ENCODE measurements at places on chromosomes 11 and 22.

- no peak for DNase-seq
- H3K4me1 ChIP-seq: peaks cover 22% of the 10 kb centered on the region
- no peak overlapping the region for H3K4me3 ChIP-seq
- no peak overlapping the region for H3K27ac ChIP-seq
- H3K36me3 ChIP-seq: peaks cover 8% of the 10 kb centered on the region
- no peaks in the 10 kb centered on the region for H3K27me3 ChIP-seq
Measured at GRCh38 chr22:26542831-26543230, 30.6 kb upstream of the TFIP11 start.

GRCh38 chr11:57049749-57050148 lies 61.0 kb downstream of the OR5AK2 start:
- no peaks in the 10 kb centered on the region for H3K27me3 ChIP-seq
- no peak for DNase-seq
- no peak overlapping the region for H3K27ac ChIP-seq
- no peak overlapping the region for H3K4me3 ChIP-seq

- no peaks in the 10 kb centered on the region for H3K36me3 ChIP-seq
- H3K4me1 ChIP-seq: no peaks in the 10 kb centered on the region
- no peak overlapping the region for H3K4me3 ChIP-seq
- no peak overlapping the region for H3K27ac ChIP-seq
- H3K27me3 ChIP-seq: no peaks in the 10 kb centered on the region
Measured at GRCh38 chr11:24585192-24585591, 88.3 kb downstream of the LUZP2 start.

DNA sequence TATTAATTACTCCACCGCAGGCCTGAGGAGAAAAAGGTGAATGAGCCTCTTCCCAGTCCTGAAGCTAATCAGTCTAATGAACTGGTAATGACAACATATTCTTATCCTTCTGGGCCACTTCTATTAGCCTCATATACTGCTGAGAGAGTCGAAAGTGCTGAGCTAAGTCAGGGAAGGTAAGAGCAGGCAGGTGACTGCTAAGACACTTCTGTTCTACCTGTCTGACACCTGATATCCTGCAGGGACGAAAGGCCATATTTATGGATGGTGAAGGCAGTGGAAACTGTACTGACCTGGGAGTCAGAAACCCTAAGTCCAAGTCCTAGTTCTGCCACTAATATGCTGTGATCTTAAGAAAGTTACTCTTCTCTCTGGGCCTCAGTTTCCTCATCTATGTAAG lies 3.5 kb downstream of the TBC1D10A start:
- no peaks in the 10 kb centered on the region for H3K36me3 ChIP-seq
- no peak overlapping the region for H3K4me3 ChIP-seq
- no peaks in the 10 kb centered on the region for H3K27me3 ChIP-seq
- DNase-seq: no peak

DNA sequence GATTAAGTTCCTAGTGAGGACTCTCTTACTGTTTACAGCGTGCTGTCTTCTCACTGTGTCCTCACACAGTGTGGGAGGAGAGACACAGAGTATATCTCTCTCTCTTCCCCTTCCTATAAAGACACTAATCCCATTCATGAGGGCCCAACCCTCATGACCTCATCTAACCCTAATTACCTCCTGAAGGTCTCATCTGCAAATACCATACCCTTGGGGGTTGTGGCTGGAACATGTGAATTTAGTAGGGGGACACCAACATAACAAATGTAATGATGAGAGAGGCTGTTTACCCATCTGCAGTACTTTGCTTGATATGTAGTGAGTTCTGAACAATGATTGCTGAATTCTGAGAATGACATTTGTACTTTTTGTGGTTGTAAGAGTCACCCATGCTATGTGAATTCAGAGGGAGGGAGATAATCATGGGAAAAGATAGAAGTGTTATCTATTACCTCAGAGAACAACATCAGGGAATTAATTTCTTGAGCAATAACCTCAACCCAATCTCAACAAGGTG lies 4.9 kb upstream of the OR52W1 start:
- H3K4me3 ChIP-seq: no peak overlapping the region
- no peak overlapping the region for H3K27ac ChIP-seq
- DNase-seq: no peak
- H3K4me1 ChIP-seq: peaks cover 37% of the 10 kb centered on the region
- H3K27me3 ChIP-seq: peaks cover 7% of the 10 kb centered on the region

DNA sequence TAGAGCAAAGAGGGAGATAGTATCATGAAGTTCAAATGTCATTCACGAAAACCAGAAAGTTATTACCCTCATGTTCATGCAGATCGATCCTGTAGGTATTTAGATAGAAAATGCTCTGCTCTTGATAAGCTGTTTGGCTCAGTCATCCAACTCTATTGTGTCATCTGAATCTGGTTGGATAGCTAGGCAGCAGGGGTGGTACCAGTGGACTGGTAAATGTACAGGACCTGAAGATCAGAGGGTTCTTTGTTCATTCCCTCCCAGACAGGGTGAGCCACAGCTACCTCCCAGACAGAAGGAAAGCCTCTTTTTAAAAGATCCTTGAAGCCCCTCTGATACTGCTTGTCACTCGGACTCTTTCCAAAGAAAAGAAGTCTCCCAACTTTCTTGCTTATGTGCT lies 29.8 kb upstream of the DRD2 start:
- H3K27me3 ChIP-seq: peaks cover 22% of the 10 kb centered on the region
- H3K4me3 ChIP-seq: no peak overlapping the region
- no peaks in the 10 kb centered on the region for H3K36me3 ChIP-seq
- no peak overlapping the region for H3K27ac ChIP-seq
- H3K4me1 ChIP-seq: no peaks in the 10 kb centered on the region

DNA sequence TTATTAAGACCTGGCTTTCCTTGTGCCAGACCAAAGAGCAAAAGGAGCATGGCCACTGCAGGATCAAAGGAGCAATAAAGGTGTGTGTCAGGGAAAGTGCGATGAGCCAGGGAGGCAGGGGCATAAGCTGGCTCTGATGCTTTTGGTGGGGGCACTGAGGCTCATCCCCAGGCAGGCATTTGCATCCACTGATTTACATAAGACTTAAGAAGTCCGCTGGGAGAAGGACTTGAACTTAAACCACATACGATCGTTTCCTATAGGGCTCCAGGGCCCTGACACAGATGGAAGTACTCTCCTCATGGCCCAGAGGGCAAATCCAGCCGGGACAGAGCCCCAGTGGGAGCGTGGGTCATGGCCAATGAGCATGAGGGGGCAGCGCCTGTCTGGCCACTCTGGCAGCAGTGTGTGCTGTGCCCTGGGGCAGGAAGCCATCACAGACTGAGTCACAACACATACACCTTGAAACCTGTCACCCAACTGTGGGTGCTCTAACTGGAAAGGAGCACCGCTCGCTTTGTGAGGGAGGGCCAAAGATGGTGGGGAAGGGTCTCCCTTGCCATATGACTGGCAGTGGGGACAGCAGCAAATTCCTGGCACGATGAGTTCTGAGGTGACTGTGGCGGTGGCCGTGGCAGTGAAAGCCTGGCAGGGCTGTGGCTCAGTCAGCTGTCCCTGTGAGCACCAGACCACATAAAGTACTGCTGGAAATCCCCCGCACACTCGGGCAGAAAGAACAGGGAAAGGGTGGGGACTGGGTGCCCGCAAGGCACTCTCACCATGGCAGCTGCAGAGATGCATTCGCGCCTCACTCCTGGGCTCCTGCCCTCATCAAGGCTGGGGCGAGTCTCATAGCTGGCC lies 79.4 kb upstream of the LMO1 start:
- peaks cover 14% of the 10 kb centered on the region for H3K27me3 ChIP-seq
- peaks cover 12% of the 10 kb centered on the region for H3K4me1 ChIP-seq
- H3K4me3 ChIP-seq: peak overlapping the region; percentile 31
- no peaks in the 10 kb centered on the region for H3K36me3 ChIP-seq

- peaks cover 35% of the 10 kb centered on the region for H3K27me3 ChIP-seq
- H3K36me3 ChIP-seq: no peaks in the 10 kb centered on the region
- H3K27ac ChIP-seq: no peak overlapping the region
- no peak for DNase-seq
Measured at GRCh38 chr22:35089139-35089538, 23.2 kb downstream of the ISX start.

GRCh38 chr11:94597896-94598295 lies 30.7 kb downstream of the PIWIL4 start:
- H3K27ac ChIP-seq: no peak overlapping the region
- H3K27me3 ChIP-seq: no peaks in the 10 kb centered on the region
- H3K36me3 ChIP-seq: no peaks in the 10 kb centered on the region
- no peak for DNase-seq
- H3K4me1 ChIP-seq: no peaks in the 10 kb centered on the region

DNA sequence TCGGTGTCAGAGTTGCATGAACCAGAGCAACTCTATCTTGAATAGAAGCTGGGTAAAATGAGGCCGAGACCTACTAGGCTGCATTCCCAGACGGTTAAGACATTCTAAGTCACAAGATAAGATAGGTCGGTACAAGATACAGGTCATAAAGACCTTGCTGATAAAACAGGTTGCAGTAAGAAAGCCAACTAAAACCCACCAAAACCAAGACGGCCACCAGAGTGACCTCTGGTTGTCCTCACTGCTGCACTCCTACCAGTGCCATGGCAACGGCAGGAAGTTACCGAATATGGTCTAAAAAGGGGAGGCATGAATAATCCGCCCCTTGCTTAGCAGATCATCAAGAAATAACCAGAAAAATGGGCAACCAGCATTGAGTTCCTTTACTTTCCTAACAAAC lies 2.4 kb upstream of the KAT5 start:
- peaks cover 38% of the 10 kb centered on the region for H3K4me1 ChIP-seq
- H3K4me3 ChIP-seq: no peak overlapping the region
- no peak for DNase-seq

DNA sequence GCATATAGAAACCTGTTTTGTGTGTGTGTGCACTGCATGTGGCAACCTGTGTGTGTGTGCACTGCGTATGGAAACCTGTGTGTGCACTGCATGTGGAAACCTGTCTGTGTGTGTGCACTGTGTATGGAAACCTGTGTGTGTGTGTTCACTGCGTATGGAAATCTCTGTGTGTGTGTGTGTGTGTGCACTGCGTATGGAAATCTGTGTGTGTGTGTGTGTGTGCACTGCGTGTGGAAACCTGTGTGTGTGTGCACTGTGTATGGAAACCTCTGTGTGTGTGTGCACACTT lies 72.2 kb upstream of the CCND1 start:
- H3K4me3 ChIP-seq: no peak overlapping the region
- DNase-seq: no peak
- no peak overlapping the region for H3K27ac ChIP-seq
- H3K4me1 ChIP-seq: no peaks in the 10 kb centered on the region
- peaks cover 40% of the 10 kb centered on the region for H3K27me3 ChIP-seq
- H3K36me3 ChIP-seq: no peaks in the 10 kb centered on the region

DNA sequence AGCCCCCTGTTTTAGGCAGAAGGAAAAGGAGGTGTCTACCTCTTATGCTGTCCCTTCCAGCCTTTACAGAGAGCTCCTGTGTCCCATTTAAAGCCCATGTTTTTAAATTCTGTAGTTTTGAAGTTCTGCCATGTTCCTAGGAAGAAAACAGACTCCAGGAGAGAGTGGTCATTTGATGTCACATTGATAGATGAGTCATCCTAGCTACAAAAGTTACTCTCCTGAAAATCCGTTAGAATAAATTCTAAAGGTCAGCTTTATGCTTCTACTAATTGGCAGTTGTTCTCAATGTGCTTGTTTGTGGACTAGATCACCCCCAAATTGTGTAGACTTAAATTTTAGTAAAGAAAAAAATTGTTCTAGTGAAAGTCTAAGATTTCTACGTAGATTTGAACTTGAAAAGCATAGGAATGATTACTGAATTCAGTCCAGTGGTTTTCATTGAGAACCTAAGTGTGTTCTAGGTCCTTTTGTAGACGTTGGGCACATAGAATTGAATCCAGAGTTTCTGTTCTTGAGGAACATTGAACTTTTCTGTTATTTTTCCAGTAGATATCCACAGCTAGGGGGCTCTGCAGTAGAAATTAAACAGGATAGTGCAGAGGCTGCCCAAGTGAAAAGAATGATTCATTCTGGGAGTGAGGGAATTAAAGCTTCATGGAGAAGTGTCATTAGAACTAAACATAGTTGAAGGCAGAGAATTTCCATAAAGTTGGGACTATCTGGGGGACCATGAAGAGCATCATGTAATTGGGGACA lies 140.6 kb upstream of the RASSF10 start:
- H3K27ac ChIP-seq: no peak overlapping the region
- no peaks in the 10 kb centered on the region for H3K36me3 ChIP-seq
- DNase-seq: no peak
- peaks cover 32% of the 10 kb centered on the region for H3K27me3 ChIP-seq

DNA sequence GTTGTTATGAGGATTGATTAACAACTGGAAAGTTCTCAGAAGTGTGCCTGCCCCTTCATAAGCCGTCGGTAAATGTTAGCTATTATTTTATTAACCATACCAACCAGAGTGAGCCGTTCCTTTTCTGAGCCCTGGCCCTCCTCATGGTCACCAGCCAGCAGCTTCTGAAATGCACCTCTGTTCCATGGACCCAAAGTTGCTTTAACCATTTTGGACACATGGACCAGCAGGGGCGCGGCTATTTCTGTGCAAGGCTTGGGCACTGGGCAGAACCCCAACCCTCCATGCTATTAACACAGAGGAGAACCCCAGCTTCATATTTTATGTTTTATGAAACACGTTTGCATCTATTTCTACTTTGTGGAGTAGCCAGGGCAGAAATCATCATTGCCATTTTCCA lies 18.6 kb upstream of the SCGB1A1 start:
- DNase-seq: no peak
- peaks cover 46% of the 10 kb centered on the region for H3K4me1 ChIP-seq
- no peaks in the 10 kb centered on the region for H3K36me3 ChIP-seq
- H3K4me3 ChIP-seq: no peak overlapping the region
- no peaks in the 10 kb centered on the region for H3K27me3 ChIP-seq

DNA sequence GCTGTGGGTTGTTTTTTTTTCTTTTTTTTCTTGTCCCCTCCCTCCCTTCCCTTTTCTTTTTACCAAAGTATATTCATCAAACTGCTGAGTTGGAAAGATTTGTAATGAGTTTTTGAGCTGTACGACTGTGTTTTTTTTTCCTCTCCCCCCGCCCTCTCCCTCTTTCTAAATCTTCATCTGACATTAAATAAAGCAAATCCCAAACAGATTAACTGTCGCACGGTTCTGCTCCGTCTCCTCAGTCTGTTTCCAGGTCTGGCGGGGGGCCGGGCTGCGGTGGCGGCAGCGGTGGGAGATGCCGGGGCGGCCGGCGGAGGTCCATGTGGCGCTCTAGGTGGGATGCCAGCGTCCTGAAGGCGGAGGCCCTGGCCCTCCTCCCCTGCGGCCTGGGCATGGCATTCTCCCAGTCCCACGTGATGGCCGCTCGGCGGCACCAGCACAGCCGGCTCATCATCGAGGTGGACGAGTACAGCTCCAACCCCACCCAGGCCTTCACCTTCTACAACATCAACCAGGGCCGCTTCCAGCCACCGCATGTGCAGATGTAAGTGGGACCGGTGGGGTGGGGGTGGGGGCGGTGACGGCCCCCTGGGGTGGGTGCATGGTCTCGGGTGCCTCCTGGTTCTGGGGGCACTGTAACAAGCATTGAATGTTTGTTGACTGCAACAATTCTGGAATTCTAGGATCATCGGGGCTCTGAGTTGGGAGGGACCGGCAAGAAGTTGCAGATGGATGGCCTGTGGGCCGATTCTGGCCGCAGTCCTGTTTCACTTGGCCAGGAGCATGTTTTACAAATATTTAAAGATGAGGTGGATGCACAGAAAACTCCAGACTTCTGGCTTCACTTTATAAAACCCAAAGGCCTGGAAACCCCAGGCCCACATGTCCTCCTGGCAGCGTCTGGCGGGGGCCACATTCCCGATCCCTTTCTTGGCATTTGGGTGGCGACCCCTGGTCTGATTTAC lies 13.1 kb downstream of the MPPED1 start:
- H3K4me1 ChIP-seq: no peaks in the 10 kb centered on the region
- H3K36me3 ChIP-seq: no peaks in the 10 kb centered on the region
- peaks cover 15% of the 10 kb centered on the region for H3K27me3 ChIP-seq
- no peak for DNase-seq

- no peak for DNase-seq
- no peaks in the 10 kb centered on the region for H3K27me3 ChIP-seq
- H3K36me3 ChIP-seq: no peaks in the 10 kb centered on the region
- no peaks in the 10 kb centered on the region for H3K4me1 ChIP-seq
Measured at GRCh38 chr22:42693763-42694683, 26.6 kb downstream of the A4GALT start.

Measured in activated T-cell treated with anti-CD3 and anti-CD28 coated beads, Interleukin-2, amount 50 U/mL, for 72 hours (primary cell).